ENCODE measurements at places on chromosomes 16 and 17. TPM values are rescaled to one million over a fixed set of nuclear protein-coding genes. Genes with fewer than 3 reads are reported as not detected.

GRCh38 chr17:28812748-28813377, 29.7 kb downstream of the FAM222B start:
- no peaks in the 10 kb centered on the region for H3K27me3 ChIP-seq
- H3K27ac ChIP-seq: peak overlapping the region; percentile 91
- peak overlapping the region; percentile 82 for H3K4me3 ChIP-seq
- H3K36me3 ChIP-seq: peaks cover 5% of the 10 kb centered on the region
- DNase-seq: no peak

GRCh38 chr16:48622456-48623303, 12.7 kb upstream of the N4BP1 start:
- no peak for DNase-seq
- no peaks in the 10 kb centered on the region for H3K36me3 ChIP-seq
- H3K4me3 ChIP-seq: peak overlapping the region; percentile 77
- H3K27me3 ChIP-seq: no peaks in the 10 kb centered on the region

- peaks cover 2% of the 10 kb centered on the region for H3K27me3 ChIP-seq
- DNase-seq: no peak
- H3K4me3 ChIP-seq: no peak overlapping the region
Observed at GRCh38 chr16:55700961-55701360, 45.2 kb downstream of the SLC6A2 start.

- H3K36me3 ChIP-seq: no peaks in the 10 kb centered on the region
- no peaks in the 10 kb centered on the region for H3K27me3 ChIP-seq
- no peak for DNase-seq
- H3K4me3 ChIP-seq: no peak overlapping the region
Observed at GRCh38 chr17:72862276-72862999, 230.1 kb downstream of the SLC39A11 start.

GRCh38 chr16:12387786-12388185, 411.3 kb downstream of the SNX29 start:
- H3K36me3 ChIP-seq: no peaks in the 10 kb centered on the region
- DNase-seq: no peak
- no peaks in the 10 kb centered on the region for H3K4me1 ChIP-seq
- no peaks in the 10 kb centered on the region for H3K27me3 ChIP-seq
- H3K4me3 ChIP-seq: no peak overlapping the region

- DNase-seq: no peak
- peaks cover 12% of the 10 kb centered on the region for H3K27me3 ChIP-seq
- no peak overlapping the region for H3K4me3 ChIP-seq
- no peaks in the 10 kb centered on the region for H3K4me1 ChIP-seq
- H3K36me3 ChIP-seq: no peaks in the 10 kb centered on the region
Observed at GRCh38 chr17:57210224-57210553, 46.1 kb upstream of the MSI2 start.

Gene TBX21
- total RNA-seq: 27.5 TPM

Gene TMIGD1
- total RNA-seq: not detected

Data from activated CD8-positive, alpha-beta T cell treated with anti-CD3 and anti-CD28 coated beads, Interleukin-2, amount 10 ng/mL, durations not matched to agents 7 days and 5 days (primary cell).